CD4-positive, alpha-beta T cell treated with Interleukin-21 for 1 hour (primary cell): ENCODE measurements at places on chromosomes 3 and 15.
A peak's percentile ranks its signal among the peaks of the same experiment; 100 is the strongest.

- DNase-seq: no peak
Measured at GRCh38 chr3:58524326-58524888, 12.6 kb downstream of the ACOX2 start.

- no peak for DNase-seq
Measured at GRCh38 chr3:14218355-14218754, 39.7 kb downstream of the LSM3 start.

- DNase-seq: no peak
Measured at GRCh38 chr3:36817806-36818533, 53.6 kb upstream of the DCLK3 start.

DNA sequence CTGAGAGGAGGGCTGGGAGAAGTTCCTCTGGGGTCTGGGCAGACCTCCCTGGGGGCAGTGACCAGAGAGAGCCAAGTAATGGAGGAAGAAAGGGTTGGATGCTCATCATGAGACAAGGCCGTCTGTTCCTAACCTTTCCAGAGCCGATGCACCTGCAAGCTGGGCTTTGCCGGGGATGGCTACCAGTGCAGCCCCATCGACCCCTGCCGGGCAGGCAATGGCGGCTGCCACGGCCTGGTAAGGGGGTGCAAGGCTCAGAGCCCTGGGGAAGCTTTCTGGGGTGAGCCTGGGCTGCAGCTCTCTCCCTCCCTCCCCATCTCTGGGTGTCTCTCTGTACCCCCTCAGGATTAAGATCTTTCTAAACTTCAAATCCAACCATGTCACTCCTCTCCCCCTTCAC, 16.4 kb downstream of the STAB1 start:
- DNase-seq: no peak

GRCh38 chr3:6088433-6088832, 772.5 kb upstream of the GRM7 start:
- DNase-seq: no peak

DNA sequence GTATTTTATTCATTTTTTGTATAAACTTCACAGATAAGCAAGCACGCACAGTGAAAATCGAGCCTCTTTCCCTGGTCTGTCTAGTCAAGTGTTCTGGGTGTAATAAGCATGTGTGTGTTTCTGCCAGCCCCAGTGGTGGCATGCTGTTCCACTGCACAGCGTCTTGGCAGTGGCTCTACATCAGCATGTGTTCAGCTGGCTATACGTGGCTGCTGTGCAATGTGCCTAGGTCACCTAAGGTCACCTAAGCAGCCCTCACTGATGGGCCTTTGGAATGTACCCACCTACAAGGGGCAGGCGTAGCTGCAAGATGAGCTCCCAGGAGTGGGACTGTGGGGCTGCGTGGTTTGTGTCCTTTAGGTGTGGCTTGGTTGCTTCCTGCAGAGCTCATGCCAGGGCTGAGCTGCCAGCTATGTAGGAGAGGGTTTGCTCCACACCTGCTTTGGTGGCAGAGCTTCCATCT, 4.9 kb downstream of the LIMD1 start:
- no peak for DNase-seq

DNA sequence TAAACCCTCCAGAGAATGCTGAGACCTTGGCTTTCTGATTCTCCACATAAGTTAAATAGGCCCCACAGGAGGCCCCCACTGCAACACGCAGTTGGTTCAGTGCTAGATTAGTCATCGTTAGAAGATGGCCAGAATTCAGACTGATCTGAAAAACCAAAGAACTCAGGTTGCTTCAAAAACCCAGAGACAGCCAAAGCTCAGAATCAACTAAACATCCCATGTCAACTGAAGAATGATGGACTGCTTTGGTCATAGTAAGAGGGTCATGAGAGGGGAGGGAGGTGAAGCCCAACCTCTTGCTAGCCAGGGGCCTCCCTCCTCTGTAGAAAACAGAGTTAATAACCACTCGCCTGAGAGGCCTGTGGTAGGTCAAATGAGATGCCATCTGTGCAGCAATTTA, 93.1 kb downstream of the AKAP13 start:
- no peak for DNase-seq

DNA sequence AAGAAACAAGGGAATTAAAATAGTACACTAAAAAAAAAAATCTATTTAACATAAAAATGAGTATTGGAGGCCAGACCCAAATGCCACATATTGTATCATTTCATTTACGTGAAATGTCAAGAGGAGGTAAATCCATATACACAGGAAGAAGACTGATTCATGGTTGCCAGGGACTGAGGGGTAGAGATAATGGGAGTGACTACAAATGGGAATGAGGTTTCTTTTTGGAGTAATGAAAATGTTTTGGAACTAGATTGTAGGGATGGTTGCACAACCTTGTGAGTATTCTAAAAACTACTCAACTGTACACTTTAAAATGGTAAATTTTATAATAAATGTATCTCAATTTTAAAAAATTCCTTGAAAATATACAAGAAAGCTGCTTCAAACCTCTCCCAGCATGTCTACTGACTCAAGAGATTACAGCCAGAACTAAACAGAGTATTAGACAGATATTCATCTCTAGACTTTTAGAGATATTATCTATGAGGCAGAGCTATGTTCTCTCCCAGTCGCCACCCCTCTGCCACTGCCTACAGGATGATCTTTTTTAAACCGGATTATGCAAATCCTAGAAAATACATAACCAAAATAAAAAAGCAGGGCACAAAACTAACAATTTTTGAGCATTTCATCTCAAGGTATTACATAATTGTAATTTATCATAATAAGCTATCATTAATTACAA, 6.2 kb downstream of the HLTF start:
- no peak for DNase-seq

- no peak for DNase-seq
Measured at GRCh38 chr3:78993375-78993774, 774.4 kb downstream of the ROBO1 start.

GRCh38 chr3:120093911-120094775, at the start of gene GSK3B:
GSK3B (minus strand) TSS chr3:120094447; CDS start chr3:120093434, 1,013 bp downstream.
- peak; percentile 75 for DNase-seq

DNA sequence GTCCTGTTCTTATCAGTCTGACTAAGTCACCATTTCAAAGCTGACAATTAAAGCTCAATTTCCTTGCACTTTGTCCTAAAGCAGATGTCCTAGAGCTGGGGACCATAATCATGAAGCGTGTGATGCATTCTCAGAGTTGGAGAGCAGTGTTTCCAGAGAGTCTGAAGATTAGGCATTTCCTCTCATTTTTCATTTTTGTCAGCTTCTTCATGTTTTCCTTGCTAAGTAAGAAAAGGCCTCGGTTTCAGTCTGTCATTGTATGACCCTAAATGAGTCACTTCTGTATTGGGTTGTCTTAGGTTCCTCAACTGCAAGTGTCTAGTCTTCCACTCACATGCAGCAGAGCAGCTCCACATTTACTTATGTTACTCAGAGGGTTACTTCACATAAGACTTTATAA, 257.2 kb upstream of the TPRG1 start:
- DNase-seq: no peak

GRCh38 chr3:157912514-157913451, 193.4 kb downstream of the SHOX2 start:
- DNase-seq: no peak

DNA sequence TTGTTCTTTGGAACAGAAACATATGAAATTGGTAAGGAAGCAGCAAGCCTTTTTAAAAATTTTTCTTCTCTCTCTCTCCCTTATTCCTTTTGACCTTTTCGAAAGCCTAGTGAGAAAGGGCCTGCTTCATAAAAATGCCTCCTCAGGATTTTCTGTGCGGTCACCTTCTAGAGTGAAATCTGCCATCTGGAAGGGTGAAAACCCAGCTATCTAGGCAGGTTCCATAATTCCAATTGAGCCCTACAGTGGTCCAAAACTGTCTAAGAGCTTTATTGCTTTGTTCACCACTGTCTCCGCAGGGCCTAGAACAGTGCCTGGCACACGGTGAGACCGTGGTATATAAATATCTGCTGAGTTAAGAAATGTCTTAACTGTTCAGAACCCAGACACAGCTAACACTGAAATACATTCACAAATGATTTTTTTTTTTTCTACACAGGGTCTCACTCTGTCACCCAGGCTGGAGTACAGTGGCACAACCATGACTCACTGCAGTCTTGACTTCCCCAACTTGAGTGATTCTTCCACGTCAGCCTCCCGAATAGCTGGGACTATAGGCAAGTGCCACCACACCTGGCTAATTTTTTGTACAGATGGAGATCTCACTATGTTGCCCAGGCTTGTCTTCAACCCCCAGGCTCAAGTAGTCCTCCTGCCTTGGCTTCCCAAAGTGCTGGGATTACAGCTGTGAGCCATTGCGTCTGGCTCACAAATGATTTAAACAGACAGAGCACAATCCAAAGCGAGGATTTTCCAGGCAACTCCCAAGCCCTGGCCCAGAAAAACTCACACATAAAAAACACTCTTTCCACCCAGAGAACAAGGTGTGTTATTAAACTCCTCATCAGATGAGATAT, 64.4 kb downstream of the FRMD4B start:
- DNase-seq: no peak

GRCh38 chr15:36414670-36415069, 164.8 kb upstream of the CDIN1 start:
- no peak for DNase-seq

DNA sequence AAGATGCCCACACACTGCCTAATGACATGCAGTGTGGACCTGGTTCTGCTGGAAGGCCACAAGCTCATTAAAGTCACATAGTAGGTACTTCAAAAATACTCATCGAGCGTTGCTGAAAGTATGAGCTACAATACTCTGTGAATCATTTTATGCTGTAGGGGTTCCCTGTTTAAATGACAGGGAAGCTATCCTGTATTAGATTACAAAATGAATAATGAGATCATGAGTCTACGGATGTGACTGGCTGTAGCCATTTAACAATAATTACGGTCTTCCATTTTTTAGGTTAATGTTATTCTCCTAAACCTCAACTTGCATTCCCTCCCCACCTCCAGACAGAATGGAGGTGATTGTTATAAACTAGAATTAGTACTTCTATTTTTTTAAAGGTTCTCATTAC, 128.2 kb upstream of the FAM3D start:
- no peak for DNase-seq

DNA sequence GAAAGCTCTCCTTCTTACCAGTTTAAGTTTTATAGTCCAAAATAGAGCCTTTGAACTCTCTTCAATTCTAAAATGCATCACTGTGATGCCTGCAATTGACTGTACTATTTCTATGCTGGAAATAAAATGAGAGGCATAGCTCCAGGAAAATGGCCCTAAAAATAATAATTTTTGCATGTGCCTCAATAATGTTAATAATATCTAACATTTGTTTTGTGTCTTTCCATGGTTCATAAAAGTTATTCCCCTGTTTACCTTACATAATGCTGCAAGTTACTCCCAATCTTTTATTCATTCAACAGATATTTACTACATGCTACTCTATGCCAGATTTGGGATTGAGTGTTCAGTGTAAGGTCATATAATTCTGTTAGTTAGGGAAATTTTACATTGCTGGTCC, 574.0 kb downstream of the RBMS3 start:
- no peak for DNase-seq

DNA sequence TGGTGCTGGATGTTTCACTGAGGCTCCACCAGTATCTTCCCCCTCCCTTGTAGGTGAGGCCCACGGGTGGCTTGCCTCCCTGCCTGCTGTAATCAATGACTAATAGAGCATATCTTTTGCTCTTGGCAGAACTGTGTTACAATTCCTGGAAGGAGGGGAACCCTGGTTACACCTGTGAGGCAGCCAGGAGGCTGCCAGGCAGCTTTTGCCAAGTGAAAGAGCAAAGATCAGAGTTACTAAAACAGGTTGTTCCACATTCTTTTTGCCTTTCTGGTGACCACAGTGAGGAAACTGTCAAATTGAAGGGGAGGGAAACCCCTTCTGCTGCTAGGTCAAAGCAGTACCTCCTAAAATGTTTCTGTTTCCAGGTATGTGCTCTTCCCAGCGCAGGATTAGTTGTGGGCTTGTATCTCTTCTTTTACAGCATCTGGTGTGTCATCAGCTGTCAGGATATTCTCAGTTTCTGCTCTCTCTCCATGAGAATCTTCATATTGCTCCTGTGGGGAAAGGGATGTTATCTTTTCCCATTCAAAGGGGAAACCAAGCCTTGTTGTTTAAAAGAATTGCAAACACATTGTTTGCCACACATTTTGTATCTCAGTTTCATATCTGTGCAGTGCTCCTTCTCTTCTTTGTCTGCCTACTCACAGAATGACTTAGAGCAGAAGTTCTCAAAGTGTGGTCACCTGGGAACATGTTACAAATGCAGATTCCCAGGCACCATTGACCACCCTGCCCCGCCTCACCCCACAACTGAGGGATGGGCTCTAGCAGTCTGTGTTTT, 137.4 kb upstream of the UMPS start:
- no peak for DNase-seq

DNA sequence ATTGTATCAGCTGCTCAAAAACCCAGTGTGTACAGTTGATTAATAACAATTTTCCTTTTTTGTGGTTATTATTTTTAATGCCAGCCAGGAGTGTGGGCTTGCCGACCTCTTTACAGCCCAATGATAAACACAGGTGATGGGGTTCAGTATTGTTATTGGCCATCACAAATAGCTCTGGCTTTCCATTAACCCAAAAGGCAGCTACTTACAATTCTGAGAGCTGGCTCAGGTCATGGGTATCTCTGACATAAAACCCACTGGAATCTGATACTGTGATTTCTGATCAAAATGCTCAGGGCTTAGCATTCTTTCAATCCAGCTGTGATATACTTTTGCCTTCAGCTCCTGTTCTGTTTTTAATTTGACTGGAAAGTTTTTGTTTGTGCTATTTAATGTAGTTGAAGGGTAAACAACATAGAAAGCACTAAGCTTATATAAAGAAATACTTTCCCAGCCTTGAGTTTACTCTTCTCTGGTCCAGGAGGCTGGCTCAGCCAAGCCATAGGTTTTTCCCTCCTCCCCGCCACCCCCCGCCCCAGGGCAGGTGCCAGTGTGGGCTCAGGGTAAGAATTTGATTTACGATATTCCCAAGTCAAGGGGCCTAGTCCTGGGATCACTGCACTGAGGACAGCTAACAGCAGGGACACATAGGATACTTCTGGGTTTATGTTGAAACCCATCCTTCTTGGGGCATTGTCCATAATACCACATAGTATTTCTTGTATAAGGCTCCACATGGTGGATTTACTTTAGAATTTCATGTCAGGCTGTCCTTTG, 54.0 kb upstream of the MYZAP start:
- no peak for DNase-seq

- no peak for DNase-seq
Measured at GRCh38 chr3:123706871-123707270, 122.0 kb upstream of the HACD2 start.

DNA sequence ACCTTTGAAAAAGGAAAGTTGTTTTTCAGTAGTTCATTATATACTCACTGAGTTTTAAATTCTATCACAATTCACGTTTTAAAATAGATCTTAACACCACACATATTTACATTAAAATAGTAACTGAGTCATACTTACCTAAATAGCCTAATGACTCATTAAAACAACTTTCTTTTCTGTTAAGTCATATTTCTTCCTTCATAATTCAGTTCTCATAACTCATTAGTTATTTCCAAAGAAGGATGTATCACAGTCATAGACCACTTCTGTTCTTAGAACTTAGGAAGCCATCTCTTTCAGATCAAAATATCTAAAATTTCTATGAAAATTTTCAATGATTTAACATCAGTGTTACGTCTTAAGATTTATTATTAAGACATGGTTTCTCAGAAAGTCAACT, 885.9 kb downstream of the FHIT start:
- DNase-seq: no peak

GRCh38 chr3:53411371-53411770, 64.0 kb upstream of the DCP1A start:
- no peak for DNase-seq
